Psoas muscle (tissue), 8 donors: ENCODE measurements at places on chromosomes 2 and 18. TPM values are rescaled to one million over a fixed set of nuclear protein-coding genes. Genes with fewer than 3 reads are reported as not detected.

Gene GPAT2
- 6.2 TPM for total RNA-seq

Gene CXCR4
- 8.2 TPM for total RNA-seq

Gene HOXD3
- 0.71 TPM for total RNA-seq

Gene SLC16A14
- total RNA-seq = 1.2 TPM

Gene NAT8
- not detected for total RNA-seq

Gene MYOM1
- total RNA-seq = 388 TPM

Gene MYO5B
- 0.46 TPM for total RNA-seq

Gene DARS1
- total RNA-seq = 81.9 TPM

Gene EPC2
- total RNA-seq = 21.4 TPM

Gene RAB6C
- not detected for total RNA-seq

Gene SLC14A1
- total RNA-seq = 10.9 TPM

Gene HADHB
- 608 TPM for total RNA-seq

Gene SERPINB4
- total RNA-seq = not detected

Gene CNDP2
- total RNA-seq = 46.9 TPM

DNA sequence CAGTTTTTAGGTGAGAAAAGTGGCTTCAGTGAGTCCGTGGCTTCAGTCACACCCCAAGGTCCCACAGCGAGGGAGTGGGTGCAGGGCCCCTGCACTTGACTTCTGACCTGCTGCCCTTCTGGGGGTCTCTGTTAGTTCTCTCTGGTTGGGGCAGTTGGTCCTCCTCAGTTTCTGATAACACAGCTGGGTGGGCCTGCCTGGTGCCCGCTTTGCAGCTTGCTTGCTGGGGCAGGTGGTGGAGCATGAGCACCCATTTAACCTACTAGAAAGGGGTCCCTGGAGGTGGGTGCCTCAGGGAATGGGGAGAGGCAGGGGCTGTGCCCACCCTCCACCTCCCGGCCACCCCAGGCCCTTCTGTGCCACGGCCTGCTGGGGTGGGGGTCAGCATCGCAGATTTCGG is 83.2 kb downstream of the ASB1 start:
- DNase-seq = no peak

DNA sequence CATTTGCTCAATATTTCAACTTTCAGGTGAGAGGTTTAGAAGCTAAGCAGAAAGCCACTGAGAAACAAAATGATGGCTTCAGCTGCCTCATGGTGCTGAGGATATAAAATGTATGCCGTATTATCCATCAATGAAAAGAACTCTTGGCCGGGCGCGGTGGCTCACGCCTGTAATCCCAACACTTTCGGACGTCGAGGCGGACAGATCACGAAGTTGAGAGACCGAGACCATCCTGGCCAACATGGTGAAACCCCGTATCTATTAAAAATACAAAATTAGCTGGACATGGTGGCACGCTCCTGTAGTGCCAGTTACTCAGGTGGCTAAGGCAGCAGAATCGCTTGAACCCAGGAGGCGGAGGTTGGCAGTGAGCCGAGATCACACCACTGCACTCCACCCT is 6.0 kb upstream of the SYT4 start:
- DNase-seq = no peak

DNA sequence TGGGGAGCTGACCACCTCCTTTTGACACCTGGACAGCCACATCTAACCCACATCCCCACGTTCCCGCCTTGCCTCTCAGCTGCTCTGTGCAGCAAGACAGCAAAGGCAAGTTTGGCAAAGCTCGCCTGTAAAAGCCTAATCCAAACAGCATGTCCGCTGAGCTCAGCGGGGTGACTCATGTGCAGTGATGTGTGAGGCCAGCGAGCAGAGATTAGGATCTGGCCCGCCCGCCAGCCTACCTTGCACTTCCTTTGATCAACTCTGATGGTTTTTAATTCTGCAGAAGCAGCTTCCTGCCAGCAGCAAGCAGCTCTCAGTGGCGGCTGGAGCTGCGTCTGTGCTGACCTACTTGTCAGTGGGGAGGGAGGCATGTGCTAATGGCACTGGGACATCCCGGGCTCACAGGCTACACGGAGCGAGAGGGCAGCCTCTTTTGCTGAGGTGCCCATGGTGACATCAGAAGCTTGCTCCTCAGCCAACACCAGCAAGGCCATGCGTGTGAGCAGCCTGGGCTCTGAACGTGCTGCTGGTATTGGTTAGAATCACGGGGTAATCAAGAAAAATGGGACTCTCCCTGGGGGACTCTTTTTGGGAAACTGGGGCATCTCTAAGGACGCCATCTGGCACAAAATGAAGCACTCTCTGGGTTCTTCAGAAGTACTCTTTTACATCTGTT is 36.0 kb upstream of the EML4 start:
- peak; percentile 81 for DNase-seq

- no peak for DNase-seq
These were observed 169.4 kb upstream of the ALKAL2 start for GRCh38 chr2:457262-457661.

DNA sequence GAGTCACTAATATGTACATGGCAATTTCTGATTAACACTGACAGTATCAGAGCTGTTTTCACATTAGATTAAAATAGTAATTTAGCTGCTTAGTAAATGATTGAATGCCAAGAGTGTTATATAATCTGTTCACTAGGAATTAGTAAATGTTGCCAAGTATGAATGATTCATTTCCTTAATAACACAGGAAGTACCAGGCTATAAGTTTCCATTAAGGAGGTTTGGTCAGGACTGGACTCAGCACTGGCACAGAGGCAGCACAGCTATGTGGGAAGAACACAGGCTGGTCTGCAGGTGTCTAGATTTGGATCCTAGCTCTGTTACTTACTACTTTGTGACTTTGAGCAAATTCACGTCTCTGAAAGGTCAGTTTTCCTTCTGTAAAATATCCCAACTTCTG is 97.2 kb downstream of the TDRD15 start:
- no peak for DNase-seq

DNA sequence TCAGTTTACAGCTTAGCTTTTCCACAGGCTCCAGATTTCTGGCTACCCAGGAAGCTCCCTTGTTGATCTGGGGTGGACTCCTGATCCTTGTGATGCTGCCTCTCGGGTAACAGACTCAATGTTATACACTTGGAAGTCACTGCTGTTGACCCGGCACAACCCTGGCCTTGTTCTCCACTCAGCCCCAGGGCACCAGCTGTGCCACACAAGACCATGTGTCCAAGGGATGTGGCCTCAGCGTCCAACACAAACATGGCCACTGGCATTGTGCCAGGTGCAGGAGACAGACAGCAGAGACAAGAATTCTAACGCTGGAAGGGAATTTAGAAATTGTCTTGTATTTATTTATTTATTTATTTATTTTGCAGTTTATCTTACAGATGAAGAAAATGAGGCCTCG is 39.0 kb upstream of the PPP4R1 start:
- DNase-seq = no peak

- no peak for DNase-seq
These were observed 173.5 kb downstream of the ALK start for GRCh38 chr2:29747786-29748470.

GRCh38 chr2:173159791-173160463 is 84.3 kb downstream of the MAP3K20 start:
- peak; percentile 94 for DNase-seq

DNA sequence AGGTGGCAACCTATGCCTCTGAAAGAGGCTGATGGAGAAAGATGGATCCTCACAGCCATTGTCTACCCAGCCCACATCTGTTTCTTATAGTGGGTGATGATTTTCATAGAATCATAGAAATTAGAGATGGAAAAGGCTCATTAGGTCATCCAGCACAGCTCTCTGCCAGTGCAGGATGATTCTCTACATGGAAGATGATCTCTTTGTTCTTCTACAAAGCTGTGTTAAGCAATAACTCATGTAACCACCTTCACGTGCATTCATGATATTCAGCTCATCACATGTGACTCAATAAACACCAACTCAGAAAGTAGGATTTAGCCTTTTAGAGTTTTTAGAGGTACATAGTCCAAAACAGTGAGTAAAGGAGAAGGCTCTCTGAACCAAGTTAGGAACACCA is 539.4 kb upstream of the ID2 start:
- no peak for DNase-seq

- no peak for DNase-seq
These were observed 945.4 kb upstream of the GYPC start for GRCh38 chr2:125710561-125710960.

DNA sequence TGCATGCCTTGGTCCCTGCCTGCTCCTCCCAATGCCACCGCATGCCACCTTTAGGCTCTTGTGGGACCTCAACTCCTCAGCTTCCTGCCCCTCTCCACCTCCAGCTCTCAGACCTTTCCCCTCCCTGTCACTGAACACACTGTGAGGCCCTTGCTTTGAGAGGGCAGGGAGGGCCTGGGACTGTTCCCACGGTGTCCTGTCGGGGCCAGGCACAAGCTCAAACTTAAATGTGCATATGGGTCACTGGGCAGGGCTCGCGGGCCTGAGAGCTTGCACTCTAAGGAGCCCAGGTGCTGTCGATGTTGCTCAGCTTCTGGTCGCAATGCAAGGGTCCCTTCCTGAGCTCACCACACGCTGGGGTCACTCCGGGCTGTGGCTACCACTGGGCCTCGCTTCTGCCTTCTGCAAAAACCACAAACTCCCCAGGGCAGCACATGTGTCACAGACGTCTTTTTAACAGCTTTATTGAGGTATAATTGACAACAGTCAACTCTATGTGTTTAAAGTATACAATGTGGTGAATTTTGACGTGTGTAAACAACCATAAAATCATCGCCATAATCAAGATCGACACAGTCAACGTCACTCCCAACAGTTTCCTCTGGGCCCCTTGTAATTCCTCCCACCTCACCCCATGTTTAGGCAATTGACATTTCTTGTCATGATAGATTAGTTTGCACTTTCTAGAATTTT is 11.9 kb upstream of the B3GNT7 start:
- no peak for DNase-seq

GRCh38 chr2:163419000-163419830 is 316.6 kb downstream of the FIGN start:
- no peak for DNase-seq

DNA sequence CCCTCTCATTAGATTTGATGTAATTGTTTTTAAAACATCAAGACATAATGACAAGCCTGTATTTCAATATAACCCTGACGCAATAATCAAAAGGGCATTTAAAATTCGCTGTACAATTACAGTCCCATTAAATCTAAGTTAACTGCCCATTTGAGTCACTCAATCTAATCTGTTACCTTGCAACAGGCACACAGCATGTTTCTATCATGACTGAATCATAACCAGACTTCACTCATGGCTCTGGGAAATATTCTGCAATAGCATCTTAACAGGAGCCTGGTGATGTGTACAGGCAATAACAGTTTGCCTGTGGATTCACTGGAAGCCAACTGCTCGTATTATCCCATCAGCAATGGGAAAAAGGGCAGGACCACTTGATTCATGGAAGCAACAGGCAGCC is 142.3 kb upstream of the NCKAP5 start:
- DNase-seq = no peak

- peak; percentile 43 for DNase-seq
These were observed 36.7 kb downstream of the MCFD2 start for GRCh38 chr2:46878886-46879285.

DNA sequence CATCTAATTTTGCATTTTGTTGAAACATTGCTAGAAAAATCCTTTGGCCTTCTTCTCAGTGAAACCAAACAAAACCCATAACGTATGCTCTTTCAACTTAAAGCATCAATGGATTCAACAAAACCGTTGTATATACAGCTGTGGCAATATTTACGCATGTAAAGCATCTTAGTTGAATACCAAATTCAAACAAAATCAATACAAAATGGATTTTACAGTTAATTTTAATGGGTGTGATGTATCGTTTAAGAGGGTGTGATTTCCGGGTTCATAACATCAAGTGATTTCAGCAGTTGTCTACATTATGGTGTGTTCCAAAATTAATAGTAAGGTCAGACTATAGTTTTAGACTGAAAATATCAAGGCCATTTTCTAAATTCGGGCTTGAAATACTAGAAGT is 198.2 kb downstream of the TGIF1 start:
- DNase-seq = no peak

- DNase-seq = no peak
These were observed 238.8 kb downstream of the SMAD2 start for GRCh38 chr18:47691611-47692010.

- no peak for DNase-seq
These were observed 4.9 kb downstream of the KCNIP3 start for GRCh38 chr2:95301876-95302641.

GRCh38 chr2:69390471-69390870 is 3.4 kb upstream of the GFPT1 start:
- no peak for DNase-seq

- no peak for DNase-seq
These were observed 164.1 kb downstream of the GREB1L start for GRCh38 chr18:21406116-21406515.

DNA sequence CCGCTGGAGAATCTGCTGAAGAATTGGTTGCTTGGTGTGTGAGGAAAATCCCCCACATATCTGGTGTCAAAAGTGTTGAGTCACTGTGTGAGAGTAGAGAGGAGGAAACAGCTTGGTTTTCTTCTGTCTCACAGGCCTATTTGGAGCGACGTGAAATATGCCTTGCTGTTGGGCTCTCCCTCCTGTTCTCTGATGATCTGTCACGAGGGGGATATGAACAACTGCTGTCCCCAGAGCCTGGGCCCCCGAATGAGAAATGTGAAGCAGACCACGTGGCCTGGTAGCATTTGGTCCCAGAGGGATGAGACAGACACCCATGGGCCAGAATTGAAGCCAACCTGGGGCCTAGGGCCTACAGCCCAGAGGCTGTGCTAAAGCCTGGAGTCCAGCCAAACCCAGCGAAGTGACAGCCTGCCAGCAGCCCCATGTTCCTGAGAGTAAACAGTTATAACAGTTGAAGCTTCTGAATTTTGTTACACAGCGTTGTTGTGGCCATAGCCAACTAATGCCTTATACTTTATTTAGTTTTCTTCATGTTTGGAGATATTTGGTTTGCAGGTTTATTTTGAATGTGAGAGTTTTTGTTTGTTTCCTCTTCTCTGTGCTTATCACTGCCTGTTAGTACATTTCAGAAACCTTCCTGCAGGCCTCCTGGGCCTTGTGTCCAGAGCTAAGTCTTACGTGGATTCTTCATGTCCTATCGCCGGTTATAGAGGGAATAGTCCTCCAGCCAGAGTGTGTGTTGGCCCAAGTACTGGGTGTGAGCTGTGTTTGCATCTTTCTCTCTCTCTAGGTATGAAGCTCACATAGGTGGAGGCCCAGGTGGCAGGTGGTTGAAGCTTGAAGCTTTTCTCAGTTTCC is 18.7 kb upstream of the COLEC12 start:
- DNase-seq = peak; percentile 65

GRCh38 chr2:234249034-234249735 is 198.7 kb downstream of the SPP2 start:
- DNase-seq = no peak

- no peak for DNase-seq
These were observed 72.8 kb upstream of the FANCL start for GRCh38 chr2:58313926-58314325.
